AML-193 (cell line): ENCODE measurements at places on chromosomes 2 and 18.

- no peak for DNase-seq
Observed at GRCh38 chr2:240226672-240227537, 86.4 kb upstream of the OTOS start.

GRCh38 chr2:18630541-18630940 is 41.2 kb upstream of the NT5C1B start:
- DNase-seq = no peak

DNA sequence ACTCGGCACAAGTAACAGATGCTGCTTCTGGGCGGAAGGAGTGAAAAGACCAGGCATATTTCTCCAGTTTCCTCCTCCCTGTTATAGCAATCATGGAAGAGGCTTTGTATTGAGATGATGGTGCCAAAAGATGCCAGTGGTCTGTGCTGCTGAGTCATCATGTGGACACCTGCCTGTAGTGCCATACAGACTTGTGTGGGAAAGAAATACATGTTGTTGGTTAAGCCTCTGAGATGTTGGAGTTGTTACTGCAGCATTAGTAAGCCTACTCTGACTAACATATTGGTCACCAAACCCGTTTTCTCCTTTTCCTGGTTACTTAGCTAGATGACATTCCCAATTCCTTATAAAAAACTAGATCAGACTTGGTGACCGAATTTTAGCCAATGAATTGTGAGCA is 356.9 kb downstream of the ZNF521 start:
- no peak for DNase-seq

GRCh38 chr2:197445746-197446145 is 7.6 kb upstream of the COQ10B start:
- DNase-seq = no peak

DNA sequence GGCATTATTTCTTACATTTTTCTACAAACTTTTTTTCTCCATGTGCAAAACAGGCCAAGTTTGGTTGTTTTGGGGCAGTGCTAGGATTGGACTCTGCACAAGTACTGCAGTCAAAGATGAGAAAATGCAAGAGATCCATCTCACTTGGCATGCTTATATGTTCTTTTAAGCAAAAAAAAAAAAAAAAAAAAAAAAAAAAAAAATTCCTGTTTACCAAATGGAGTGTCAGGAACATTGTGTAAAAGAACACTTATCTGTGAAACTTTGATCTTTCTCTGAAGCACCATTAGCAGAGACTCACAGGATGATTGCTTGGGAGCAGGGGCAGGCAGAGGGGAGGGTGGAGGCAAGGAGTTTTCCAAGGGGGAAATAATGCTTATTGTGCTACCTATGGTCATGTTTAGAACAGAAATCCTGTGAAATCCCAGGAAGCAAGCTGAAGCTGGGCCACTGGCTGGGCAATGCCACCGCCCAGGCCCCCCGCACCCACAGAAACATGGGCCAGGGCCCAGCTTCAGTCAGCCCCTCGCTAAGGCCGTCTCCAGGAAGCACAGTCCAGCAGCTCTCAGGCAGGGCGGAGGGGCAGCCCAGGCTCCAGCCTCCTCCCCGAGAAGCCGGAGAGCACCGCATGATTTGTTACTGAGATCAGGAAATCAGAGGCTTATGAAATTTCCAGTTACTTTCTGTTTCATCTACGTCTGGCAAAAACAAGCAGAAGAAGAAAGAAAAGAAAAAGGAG is 229.4 kb downstream of the ZNF516 start:
- no peak for DNase-seq

DNA sequence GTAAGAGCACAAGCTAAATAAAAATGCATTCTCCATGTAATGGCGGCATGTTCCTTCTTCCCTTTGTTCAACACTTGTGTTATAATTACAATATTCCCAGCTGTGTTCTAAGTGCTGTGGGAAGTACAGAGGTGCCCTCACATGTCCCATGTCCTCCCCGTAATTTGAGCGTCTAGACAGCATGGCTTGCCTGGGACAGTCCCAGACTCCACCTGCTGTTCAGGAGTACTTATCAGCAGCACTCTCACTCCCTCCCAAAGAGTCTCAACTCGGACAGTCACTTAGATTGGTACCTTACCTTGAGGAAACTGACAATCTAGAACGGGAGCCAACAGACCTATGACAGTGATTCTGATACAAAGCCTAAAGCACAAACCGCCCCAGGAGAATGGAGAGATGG is 370.5 kb downstream of the EIPR1 start:
- DNase-seq = no peak

DNA sequence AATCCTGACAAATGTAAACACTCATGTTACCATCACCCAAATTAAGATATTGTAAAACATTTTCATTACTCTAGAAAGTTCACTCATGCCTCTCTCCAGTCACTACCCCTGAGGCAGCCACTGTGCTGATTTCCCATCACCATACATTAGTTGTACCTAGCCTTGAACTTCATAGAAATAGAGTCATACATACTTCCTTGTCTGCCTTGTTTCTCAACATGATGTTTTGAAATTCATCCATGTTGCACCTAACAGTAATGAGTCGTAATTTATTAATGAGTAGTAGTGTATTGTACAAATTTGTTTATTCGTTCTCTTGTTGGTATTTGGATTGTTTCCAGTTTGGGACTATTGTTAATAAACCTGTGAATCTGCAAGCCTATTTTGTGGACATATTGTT is 49.0 kb upstream of the TWSG1 start:
- DNase-seq = no peak

GRCh38 chr18:10660179-10660884 is 134.5 kb downstream of the NAPG start:
- DNase-seq = no peak

GRCh38 chr18:64717026-64717425 is 568.1 kb upstream of the LINC00305 start:
- no peak for DNase-seq

DNA sequence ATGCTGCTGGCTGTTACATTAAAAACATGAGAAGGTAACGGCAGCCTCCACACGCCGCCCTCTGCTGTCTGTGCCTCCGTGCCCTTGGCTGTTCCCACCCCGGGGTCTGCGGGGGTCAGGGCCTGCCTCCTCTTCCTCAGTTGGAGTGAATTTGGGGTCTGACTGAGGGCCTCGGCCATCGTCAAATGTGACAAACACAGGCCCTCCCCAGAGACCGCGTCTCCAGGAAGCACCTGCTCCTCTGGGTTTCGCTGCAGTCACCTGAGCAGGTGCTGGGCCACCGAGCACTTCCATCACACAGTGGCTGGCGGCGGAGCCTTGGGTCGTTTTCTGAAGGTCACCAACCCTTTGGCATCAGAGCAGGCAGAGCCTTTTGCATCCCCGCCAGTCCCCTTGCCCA is 70.9 kb downstream of the NFATC1 start:
- DNase-seq = no peak

- DNase-seq = no peak
Observed at GRCh38 chr2:201937343-201937742, 96.3 kb upstream of the FZD7 start.

DNA sequence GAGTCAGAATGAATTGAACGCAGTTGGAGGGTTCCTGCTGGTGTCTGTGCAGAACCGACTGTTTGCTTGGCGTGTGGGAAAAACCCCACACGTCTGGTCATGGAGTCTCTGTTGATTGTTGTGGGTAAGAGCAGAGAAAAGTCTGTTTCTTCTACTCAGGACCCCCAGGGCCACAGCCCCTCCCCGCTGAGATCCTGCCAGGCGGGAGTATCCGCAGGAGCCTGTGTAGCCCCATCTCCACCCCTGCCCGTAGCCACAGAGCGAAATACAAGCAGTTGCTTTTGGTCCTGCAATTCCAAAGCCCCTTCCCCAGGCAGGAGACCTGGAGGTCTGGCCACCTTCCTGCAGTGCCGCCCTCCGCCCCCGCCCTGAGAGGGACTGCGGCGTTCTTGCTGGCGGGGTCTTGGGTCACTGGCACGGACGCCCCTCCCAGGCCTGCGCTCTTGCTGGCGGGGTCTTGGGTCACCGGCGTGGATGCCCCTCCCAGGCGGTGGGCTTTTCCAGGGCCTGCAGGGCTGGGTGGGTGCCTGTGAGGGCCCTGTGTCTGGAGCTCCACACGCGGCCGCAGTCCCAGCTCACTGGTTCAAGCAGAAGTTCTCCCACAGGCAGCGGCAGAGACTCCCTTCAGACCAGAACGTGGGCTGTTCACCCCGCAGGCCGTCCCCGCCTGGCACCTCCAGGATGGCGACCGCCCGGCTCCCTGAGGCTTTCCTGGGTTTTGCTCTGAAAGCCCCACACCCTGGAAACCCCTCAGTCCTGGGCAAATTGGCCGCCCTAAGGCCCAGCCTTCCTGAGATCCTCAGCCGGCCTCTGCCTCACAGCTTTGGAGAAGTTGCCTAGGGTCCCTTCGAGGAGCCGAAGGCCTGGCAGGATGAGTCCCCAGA is 76.0 kb upstream of the CTDP1 start:
- no peak for DNase-seq

DNA sequence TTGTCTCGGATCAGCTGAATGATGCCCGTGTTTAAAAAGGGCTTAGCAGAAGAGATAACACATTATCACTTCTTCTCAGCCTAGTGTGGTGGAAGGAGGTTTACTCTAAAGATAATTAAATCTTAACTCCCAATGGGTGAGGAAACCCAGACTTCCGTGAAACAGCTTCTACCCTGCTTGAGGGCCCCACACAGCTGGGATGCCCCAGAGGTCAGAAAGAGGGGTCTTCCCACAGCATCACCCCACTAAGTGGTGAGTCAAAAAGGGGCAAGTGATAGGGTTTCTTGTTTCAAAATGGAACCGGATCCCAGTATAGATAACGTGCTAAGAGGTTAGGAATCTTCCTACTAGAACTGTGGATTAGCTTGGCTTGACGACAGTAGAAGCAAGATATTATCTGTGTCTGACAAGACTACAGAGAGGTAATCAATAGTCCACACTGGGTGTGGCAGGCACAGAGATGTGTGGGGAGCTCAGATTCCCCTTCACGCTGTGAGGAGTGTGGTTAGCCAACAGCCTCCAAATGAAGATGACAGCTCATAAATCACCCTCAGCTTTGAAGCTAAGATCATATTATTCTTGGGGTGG is 129.6 kb upstream of the COPS8 start:
- DNase-seq = no peak

- no peak for DNase-seq
Observed at GRCh38 chr18:9070212-9070611, 32.3 kb upstream of the NDUFV2 start.

DNA sequence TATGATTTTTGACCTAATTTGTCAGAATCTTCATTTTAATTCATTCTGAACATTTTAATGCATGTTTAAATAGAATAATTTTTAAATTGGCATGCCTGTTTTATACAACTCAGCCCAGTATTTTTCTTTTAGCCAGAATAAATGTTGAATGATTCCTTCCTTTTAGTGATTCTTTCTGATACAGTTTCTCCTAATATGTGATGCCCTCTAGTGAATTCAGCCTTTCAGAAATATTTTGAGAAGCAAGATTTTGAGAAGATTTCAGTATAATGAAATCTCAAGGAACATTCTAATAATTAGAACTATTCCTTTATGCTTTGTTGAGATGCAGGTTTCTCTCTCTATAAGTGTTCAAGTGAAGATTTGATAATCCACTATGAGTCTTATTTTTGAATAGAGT is 28.5 kb downstream of the LCLAT1 start:
- DNase-seq = no peak

GRCh38 chr2:54789878-54790277 is 66.4 kb downstream of the EML6 start:
- no peak for DNase-seq

DNA sequence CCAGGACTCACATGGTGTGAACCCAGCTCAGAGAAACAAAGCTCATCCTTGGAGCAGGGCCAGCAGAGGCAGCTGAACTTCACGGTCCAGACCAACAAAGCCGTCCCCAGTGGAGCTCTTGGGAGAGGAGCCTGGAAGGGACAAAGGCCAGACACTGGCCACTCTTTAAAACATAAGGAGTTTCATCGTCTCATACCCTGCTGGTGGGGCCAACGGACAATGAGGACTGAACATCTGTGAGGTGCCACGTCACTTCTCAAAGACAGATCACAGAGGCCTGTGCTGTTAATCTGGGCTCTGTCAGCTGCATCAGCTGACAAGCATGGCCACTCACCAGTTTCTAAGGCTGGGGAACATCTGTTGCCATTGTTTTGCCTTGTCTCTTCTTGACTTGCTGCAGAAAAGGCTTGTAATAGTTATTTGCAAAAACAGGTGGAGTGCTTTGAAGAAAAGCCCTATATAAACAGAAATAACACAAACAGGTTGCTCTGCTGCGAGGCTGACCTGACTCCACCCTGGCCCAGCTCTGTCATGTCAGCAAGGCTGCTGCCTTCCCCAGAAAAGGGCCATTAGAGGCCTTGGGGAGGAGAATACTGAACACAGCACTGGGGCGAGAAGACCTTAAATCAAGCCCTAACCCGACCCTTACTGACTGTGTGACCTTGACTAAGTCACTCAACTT is 68.1 kb upstream of the DAPL1 start:
- no peak for DNase-seq

- DNase-seq = no peak
Observed at GRCh38 chr2:173716458-173717052, 248.6 kb downstream of the SP3 start.

DNA sequence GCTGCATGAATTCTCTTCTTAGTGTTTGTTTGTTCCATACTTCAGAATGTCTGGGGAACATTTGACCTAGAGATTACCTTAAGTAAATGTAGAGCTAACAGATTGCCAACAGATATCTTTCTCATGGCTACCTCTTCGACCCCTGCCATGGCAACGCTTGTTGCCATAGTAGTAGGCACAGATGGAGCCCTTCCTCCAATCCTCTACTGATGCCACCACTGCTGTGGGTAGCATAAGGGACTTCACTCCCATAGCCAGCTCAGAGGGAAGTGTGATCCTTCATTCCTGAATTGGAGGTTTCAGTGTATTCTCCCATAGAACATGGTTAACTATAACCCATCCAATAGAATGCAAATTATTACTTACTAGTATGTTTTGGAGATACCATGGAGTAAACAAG is 543.6 kb upstream of the NRP2 start:
- DNase-seq = no peak

DNA sequence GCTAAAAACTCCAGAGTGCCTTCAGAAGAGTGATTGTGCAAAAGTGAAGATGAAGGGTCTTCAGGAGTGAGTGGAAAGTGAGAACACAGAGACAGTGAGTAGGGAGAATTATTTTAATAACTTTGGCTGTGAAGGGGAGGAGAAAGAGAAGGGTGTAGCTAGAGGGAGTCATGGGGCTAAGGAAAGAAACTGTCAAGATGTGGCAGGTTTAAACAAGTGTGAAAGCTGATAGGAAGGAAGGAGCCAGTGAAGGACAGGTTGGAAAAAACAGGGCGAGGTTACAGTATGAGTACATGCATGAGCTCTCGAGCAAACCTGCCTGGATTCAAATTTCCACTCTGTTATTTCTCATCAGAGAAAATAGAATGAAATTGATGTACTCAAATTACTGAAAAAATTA is 17.8 kb downstream of the IL1F10 start:
- DNase-seq = no peak

DNA sequence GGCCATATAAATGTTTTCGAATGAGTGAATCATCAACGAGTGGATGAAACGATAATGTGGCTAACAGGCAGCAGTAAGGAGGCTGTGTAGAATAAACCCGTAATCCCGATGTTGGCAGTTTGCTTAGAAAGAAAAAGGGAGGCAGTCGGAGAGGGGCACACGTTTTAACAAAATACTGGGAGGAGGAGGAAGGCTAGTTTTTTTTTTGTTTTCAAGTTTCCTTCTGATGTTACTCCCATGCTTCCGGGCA is 476 bp upstream of the MSH2 start:
- no peak for DNase-seq

- DNase-seq = no peak
Observed at GRCh38 chr2:98472132-98472650, 27.5 kb downstream of the INPP4A start.
